Activated naive CD4-positive, alpha-beta T cell treated with Interleukin-2 at 50 U/mL for 16 hours (primary cell): ENCODE measurements at places on chromosomes 1 and 21.
A peak's percentile ranks its signal among the peaks of the same experiment; 100 is the strongest.

GRCh38 chr1:228206582-228207351 lies 1.1 kb upstream of the OBSCN start:
- no peak for DNase-seq

GRCh38 chr1:225747566-225747965 lies 30.1 kb upstream of the SRP9 start:
- DNase-seq = no peak

- peak; percentile 69 for DNase-seq
Observed at GRCh38 chr1:236066828-236067386, 2.0 kb upstream of the NID1 start.

DNA sequence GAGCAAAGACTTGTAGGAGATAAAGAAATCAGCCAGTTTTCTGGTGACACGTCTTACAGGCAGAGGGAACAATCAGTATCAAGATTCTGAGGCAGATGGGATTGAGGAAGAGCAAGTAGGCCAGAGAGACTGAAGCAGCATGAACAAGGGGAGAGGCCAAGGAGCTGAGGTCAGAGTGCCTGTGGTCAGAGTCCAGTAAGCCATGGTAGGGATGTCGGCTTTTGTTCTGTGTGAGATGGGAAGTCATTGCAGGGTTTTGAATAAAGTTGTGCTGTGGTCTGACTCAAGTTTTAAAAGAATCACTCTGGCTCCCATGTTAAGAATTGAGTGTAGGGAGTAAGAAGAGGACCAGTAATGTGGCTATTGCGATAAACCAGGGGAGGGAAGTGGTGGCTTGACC lies 85.9 kb upstream of the IVNS1ABP start:
- DNase-seq = no peak

DNA sequence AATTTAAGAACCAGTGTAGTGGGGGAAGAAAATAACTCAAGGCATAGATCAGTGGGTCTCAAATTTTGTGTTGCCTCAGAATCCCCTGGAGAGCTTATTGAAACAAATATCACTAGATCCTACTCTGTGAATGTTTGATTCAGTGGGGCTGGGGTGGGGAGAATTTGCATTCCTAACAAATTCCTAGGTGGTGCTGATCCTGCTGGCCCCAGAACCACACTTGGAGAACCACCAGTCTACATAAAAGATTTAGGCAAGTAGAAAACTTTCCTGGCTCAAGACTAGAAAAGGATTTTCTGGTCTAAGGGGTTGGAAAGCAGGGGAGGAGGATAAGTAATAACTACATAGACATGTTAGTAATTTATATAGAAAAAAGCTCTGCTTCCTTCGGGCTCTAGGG lies 34.1 kb upstream of the C1orf21 start:
- no peak for DNase-seq

DNA sequence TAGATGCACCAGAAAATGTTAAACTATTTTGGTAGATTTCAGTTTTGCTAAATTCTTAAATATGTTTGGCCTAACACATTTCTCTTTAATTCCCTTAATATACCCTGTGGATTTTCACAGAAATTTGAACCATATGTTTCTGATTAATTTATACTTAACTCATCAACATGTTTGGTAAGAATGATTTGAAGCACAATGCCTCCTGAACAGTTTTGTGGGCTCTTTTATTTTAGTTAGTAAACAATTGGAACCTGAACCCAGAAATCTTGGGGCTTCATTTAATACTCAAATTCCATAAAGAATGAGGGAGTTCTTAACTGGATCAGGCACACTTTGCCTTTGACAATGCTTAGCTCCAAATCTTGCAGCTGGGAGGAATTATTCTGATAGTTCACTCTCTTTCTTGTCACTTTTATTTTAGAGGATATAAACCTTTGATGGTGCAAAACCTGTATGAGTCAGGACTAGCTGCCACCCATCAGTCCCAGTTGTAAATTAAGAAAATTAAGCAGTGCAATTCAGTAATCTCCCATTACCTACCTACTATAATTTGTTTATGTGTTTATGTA lies 24.6 kb upstream of the LYPLAL1 start:
- DNase-seq = no peak

DNA sequence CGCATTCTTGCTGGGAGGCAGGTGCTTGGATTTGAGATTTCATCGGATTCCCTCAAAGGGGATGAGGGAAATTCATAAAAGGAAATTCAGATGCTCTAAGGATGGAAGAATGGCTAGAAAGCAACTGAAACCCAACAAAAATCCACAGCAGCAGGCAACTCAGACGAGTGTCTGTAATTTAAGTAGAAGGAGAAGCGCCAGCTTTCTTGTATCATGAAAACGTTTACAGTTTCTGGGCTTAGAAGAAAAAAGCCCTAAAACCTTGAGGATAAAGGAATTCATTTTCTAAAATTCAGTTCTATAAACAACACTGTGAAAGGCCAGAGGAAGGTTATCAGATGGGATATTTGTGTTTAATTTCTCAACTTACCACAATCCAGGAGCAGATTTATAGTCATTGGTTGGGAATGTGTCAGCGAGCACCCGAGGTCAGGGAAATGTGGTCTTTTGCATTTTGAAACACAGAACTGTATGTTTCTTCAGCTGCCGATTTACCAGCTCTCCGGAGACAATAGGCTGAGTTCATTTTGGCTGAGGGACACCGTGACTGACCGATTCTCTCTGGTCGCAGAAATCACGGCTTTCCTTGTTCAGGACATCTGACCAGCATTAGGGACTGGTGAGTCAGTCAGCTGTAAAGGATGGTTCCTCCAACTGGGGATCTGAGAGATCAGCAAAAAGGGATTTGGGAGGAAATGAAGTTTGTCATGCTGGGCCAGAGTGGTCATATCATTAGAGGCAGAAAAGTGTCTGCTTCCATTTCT lies 111.6 kb upstream of the ERRFI1 start:
- DNase-seq = no peak

DNA sequence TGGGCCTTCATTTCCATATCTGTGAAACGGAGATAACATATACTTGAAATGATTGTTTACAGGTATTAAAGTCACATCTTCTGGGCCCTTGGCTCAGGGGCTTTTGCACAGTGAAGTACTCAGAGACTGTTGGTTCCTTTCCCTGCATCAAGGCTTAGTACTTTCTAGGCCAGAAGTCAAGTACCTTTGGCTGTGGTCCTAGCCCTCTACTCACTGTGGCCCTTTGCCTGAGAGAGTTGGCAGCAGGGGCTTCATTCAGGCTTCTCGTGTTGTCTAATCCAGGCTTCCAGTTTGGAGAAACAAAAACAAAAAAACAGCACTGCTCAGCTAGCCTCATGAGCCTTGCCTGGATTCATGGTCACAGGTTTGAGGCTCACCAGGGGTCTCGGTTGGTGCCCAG lies 8.1 kb upstream of the DPH2 start:
- no peak for DNase-seq

DNA sequence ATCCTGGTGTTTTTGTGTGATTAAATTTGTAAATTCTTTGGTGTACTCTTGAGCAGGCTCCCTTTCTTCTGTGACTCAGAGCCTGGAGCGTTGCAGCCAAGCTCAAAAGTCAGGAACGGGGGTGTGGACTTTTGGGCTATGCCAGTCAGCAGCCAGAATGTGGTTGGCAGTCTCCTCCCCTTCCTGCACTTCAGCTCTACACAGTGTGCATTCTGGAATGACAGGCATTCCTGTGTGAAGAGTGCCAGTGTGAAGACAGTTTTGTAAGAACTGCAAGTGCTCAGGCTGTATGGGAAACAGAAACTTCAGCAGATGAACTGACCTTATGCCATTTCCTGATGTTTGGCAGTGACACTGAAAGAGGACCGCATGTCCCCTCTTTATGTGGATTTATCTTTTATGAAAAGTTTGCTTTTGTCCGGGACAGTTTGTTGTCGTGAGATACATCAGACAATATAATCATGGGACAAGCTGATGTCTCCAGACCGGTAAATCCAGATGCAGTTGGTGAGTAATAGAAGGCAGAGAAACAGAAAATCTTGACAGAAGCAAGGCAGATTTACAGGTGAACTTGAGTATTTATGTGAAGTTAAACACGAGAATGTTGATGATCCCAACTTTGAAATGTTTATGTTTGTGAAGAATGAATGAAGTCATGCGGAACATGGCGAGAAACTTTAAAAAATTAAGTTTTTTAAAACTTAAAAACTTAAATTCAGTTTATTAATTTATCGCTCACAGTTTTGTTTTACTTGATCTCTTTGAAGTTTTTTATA lies 67.7 kb upstream of the RCC1 start:
- DNase-seq = no peak

- no peak for DNase-seq
Observed at GRCh38 chr1:117260761-117261423, 50.2 kb upstream of the VTCN1 start.

GRCh38 chr1:32892368-32893197 lies 6.3 kb downstream of the HPCA start:
- DNase-seq = peak; percentile 40

DNA sequence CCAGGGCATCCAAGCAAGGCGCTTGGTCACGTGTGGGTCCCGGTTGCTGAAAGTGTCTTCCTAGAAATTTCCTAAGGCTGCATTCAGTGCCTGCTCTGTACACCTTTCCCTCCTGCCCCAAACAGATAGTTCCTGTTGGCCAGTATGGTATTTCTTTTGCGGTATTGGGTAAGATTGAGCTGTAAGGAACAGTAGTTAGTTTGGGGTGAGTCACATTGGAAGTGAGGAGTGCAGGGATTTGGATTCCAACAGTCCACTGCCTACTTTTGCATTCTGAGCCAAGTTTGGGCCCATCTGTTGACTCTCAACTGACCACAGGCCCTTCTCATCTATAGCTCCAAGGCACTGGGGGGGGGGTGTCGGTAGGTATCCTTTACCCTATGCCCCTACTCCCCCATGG lies 83.4 kb downstream of the MAP3K21 start:
- DNase-seq = no peak

- no peak for DNase-seq
Observed at GRCh38 chr1:226942392-226942791, 2.3 kb downstream of the COQ8A start.

- DNase-seq = no peak
Observed at GRCh38 chr1:118993700-118994026, 5.5 kb upstream of the TBX15 start.

DNA sequence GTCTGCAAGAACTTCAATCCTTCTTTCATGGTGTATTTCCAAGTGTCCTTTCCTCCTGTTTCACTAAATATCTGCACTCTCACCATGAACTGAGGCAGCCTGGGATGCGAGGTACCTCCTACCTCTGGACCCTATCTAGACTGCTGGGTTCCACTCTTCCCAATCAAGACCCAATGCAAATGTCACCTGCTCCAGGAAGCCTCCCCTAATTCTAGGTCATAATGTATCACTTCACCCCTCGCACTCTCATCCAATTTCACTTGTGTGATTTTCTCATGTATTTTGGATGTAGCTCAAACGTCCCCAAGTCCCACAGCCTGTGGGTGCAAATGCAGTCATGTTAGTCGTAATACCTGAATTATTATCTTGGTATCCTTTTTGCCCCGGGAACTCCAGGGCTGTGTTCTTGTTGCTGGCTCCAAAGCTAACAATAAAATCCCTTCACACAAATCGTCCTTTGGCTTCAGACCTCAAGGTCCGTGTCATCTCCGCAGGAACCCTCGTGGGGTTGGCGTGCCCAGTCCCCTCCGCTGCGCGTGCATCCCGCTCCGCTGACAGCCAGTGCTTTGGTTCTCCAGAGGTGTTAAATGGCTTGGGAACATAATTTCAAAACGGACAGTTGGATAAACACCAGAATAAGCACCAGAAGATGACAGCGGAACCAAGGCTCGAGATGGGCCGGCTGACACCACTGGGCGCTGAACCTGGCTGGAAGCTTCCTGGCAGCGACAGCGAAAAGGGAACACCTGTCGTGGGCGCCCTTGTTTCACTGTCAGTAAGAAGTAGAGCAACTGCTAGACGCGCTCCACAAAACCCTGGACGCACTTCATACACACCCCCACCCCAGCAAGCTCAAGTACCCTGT lies 1.0 kb upstream of the BACH1 start:
- DNase-seq = peak; percentile 11

- DNase-seq = no peak
Observed at GRCh38 chr1:109274533-109275476, 8.1 kb downstream of the PSRC1 start.

- DNase-seq = no peak
Observed at GRCh38 chr21:25831300-25831960, 96.7 kb downstream of the GABPA start.

DNA sequence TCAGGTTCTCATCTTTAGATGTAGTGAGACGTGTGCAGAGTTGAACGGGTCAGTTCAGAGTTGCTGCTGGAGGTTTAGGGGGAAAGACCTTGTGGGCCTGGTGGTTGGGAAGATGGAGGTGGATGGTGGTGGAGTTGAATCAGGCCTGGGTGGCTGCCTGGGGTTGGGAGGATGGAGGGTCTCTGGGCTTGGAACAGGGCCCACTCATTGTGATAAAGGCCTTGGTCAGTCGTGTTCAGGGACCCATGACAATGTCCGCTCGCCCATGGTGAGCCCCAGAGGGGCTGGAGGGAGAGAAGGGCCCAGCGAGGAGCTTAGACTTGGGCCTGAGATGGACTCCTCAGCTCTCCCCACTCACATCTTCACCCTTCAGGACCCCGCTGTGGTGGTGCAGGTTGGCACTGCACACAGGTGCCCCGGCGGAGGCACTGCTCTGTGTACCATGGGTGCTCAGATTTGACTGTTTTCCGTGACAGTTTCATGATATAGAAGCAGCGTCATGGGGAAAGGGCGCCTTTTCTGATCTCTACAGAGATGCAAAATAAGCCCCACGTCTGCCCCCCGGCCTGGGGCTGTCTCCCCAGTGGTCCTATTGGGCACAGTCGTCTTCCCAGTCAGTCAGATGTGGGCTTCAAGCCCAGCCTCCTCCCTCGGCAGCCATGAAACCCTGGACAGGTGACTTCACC lies 39.2 kb downstream of the DISP3 start:
- no peak for DNase-seq

DNA sequence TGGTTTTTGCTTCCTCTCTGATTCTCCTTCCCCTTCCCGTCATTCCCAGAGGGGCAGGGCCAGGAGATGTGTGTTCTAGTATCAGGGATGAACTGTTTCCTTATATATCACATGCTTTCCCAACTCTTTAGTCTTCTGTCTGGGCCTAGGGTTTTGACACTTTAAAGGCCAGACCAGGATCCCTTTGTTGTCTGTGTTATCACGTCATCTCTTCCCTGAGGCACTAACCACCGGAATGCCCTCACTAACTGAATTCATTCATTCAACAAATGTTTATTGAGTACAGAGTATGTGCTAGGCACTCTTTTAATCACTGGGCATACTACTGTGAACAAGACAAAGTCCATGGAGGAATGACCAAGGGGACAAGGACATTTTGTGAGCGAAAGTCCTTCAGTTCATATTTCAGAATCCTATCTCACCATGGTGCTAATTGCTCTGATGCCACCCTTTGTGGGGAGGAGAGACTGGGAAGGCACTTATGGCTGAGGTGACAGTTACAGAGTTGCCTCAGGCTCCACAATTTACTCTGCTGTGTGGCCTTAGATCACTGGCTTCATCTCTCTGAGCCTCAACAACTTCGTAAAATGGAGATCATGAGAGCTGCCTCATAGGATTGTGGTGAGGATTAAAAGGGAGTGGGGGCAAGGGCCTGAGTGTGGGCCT lies 12.0 kb upstream of the ZNF362 start:
- no peak for DNase-seq

DNA sequence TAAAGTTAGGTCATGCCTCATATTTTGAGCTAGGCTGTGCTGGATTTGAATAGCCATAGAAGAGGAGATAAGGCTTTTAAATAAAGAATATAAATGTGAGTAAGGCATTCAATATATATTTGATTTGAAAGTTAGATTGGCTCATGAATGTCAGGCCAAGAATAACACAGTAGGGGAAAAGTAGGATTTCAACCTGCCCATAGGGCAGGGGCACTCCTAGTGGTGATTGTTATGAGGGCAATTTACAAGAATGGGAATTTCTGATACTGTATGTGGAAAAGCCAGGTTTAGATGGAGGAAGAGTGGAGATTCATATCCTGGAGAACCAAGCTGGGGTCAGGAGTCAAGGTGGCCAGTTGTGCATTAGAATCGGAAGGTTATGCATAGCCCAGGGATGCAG lies 74.9 kb downstream of the DNAH14 start:
- no peak for DNase-seq
